ENCODE measurements at places on chromosomes 4 and X.
A peak's percentile ranks its signal among the peaks of the same experiment; 100 is the strongest.

GRCh38 chr4:3091464-3091863, 17.0 kb downstream of the HTT start:
- DNase-seq, result no peak

DNA sequence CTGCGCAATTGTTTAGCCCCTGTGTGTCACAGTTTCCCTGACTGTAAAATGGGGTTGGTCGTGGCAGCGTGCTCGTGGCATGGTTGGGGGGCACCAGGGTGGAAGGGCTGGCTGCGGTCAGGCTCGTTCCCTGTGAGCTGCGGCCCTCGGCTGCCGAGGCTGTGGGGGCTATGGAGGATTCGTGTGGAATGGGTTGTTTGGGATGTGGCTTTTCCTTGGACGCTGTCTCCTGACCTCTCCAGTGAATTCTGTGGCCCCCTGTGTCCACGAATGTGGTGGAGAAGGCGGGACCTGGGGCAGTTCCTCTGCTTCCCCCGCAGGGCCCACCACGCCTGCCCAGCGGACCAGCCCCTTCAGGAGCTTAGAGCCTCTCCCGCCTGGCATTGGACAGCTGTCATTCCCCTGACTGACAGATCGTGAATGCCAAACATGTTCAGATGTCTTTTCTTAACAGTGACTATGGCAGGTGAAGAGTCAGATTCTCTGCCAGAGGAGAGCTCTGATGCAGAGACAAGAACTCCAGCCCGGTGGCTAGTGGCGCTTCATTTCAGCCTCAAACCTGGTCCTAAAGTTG, 17.2 kb upstream of the HGFAC start:
- DNase-seq, result no peak

GRCh38 chr4:39715788-39716187, 17.9 kb downstream of the UBE2K start:
- no peak for DNase-seq

DNA sequence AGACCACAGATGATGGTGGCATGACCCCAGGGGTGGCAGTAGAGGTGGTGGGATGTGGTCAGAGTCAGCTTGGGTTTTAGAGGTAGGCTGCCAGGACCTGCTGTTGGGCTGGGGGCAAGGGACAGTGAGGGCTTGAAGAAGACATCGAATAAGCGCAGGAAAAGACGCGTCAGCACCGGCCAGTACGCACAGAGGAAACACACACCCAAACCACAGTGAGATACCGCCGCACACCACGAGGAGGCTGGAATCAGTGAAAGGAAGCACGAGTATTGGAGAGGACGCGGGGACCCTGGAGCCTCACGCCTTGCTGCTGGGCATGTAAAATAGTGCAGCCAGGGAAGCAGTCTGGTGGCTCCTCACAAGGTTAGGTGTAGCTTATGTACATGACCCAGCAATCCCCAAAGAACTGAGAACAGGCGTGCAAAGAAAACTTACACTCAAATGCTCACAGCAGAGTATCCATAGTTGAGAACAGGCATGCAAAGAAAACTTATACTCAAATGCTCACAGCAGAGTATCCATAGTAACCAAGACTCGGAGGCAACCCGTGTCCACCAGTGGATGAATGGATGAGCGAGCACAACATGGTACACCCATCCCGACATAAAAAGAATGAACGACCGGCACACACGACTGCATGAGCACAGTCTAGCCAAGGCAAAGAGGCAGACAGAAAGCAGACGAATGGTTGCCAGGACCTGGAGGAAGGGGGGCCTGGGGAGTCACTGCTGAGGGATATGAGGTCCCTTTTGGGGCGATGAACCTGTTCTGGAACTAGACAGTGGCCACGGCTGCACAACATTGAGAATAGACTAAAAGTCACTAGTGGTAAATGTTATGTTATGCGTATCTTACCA, 13.3 kb downstream of the PDZD4 start:
- peak; percentile 14 for DNase-seq

- DNase-seq, result peak; percentile 37
Observed at GRCh38 chrX:65528705-65529340, 5.8 kb downstream of the LAS1L start.

DNA sequence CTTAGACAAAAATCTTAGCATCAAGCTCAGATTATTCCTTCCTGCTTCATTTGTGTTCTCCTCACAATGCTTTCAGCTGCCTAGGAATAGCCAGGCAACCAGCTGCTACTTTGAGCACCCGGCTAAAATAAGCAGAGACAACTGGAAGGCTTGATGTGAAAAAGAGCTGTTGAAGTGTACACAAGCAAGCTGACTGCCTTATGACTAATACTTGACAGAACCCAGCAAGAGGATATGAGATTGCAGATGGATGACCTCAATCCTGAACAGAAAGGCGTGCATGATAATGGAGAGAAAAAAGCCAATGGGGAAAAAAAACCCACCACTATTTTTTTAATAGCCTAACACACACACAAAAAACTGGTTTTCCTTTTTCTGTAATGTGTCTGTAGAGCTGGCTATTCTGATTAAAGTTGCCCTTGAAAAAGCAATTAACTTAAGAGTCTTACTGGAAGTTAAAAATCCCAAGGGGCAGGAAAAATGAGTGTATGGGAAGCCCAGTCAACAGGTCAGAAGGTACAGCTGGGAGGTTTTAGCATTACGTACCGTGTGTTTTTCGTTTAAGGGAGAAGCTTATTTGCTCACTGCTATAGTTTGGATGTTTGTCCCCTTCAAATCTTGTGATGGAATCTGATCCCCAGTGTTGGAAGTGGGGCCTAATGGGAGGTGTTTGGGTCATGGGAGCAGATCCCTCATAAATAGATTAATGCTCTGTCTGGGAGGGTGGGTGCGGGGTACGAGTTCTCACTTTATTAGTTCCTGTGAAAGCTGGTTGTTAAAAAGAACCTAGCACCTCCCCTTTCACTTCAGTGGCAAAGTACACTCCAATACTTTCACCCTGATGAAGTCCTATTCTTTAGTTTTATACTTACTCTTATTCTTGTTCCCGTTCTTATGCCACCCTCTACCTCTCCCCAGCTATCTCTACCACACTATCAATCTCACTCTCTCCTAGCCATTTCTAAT, 37.1 kb upstream of the HERC6 start:
- DNase-seq, result no peak

- DNase-seq, result no peak
Observed at GRCh38 chr4:150130933-150131332, 52.7 kb downstream of the DCLK2 start.

DNA sequence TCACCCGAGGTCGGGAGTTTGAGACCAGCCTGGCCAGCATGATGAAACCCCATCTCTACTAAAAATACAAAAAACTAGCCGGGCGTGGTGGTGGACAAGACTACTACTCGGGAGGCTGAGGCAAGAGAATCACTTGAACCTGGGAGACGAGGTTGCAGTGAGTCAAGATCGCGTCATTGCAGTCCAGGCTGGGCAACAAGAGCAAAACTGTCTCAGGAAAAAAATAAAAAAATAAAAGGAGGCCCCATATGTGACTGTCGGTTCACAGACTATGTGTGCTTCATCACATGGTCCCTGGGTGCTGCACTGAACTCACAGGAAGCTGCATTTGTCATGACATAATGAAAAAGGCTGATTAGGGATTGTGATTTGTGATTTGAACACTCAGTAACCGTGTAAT, 6.4 kb downstream of the TRIML1 start:
- DNase-seq, result no peak

GRCh38 chr4:39467464-39467863, 8.6 kb downstream of the LIAS start:
- no peak for DNase-seq

DNA sequence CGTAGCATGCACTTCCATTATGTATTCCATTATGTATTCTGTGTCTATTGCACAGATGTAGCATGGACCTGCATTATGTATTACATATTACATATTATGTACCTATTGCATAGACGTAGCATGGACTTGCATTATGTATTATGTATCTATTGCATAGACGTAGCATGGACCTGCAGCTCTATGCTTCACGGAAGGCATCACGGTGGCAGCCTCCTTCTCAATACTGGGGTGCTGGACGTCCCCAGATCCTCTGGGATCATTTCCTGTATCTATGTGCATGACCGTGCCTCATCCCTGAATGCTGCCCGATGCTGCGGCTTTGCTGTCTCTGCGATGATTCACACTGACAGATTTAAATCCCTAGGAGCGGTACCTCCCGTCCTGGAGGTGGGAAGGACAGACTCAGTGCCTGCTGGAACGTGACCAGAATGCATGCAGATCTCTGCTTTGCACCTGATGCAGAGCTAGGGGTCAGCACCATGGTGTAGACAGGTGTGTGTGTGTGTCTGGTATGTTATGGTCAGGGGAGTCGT, 317.5 kb downstream of the DHRSX start:
- no peak for DNase-seq

GRCh38 chr4:108794136-108794535, 31.3 kb upstream of the ETNPPL start:
- no peak for DNase-seq

DNA sequence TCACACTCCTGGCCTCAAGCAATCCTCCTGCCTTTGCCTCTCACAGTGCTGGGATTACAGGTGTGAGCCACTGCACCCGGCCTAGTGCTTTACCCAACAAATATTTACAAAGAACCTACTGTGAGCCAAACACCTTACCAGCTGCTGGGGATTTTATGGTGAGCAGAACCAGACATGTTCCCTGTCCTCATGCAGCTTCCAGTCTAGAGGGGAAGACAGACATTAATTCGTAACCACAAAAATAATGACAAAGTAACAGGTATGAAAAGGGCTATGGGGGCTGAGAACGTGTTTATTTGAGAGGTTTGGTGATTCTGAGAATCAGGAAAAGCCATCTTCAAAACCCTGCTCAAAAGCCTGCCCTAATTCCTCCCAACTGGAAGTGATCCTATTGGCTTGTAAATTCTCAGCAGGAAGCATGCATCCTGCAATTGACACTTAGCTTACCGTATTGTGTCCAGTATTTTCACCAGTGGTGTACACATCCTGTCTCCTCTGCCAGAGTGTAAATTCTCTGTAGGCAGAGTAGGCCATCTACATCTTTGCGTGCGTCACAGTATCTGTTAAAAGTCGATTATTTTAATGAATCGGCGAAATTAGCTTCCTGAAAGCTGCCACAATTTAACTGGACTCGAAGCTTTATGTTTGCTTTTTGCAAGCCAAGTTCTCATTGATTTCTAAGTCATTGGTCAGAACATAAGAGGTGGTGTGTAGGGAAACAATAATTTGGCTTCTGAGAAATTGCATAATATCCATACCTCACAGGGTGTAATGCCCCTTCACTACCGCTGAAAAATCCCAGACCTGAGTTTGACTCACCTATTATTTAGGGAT, 67.0 kb downstream of the TMEM156 start:
- DNase-seq, result no peak

DNA sequence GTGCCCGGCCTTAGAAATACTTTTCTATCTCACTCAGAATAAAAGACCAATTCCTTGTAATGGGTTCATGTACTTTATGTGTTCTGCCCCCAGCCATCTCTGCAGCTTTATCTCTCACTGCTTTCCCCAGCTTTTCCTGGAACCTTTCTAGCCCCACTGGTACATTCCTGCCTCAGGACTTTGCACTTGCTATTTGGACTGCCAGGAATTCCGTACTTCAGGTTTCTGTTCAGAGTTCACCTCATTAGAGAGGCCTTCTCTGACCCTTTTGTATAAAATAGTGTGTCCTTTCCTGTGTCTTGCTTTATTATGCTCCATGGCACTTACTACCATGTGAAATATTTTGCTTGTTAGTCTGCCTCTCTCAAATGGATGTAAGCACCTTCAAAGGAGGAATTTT, 112.5 kb downstream of the PDLIM5 start:
- DNase-seq, result no peak

GRCh38 chr4:48578132-48578968, 88.3 kb downstream of the ZAR1 start:
- DNase-seq, result peak; percentile 89

DNA sequence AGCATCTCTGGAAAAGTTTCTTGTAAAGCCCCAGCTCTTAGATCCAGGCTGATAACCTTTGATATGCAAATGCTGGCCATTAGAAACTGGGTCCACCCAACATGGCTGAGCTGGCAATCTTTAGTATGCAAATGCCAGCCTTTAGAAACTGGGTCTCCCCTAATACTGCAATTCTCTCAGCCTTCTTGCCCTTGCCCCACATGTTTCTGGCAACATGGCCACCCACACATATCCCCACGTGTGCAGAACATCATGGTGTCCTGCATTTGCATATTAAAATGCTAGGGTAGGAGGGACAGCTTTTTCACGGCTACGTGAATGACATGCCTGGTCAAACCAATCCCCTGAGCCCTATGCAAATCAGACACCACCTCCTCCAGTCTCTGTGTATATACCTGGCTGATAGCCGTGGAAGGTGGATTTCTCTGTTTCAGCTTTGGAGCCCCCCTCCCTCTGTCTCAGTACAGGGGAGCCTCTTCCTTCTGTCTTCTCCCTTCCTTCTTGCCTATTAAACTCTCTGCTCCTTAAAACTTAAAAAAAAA, 344.0 kb upstream of the NWD2 start:
- DNase-seq, result no peak

DNA sequence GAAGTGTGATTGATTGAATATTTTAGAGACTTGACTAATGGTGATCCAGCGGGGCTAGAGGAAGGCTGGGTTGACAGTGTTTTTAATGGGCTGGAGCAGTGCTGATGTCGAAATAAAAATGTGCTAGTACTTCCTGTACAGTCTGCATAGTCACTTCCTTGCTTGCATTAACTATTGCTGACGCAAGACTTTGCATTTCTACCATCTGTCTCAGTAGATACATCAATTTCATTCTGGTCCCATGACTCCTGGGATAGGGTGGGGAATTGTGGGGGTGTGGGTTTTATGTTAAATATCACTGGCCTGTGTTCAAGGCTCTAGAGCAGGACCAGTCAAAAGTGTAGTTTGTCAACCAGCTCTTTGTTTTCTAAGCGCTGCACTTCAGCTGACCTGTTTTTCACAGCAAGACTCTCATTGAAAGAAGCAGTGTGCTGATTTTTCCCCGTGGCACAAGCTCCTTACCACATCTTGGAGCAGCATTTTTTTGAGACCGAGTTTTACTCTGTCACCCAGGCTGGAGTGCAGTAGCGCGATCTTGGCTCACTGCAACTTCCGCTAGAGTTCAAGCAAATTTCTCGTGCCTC, 35.2 kb upstream of the PHEX start:
- DNase-seq, result peak; percentile 67

- peak; percentile 11 for DNase-seq
Observed at GRCh38 chrX:107825698-107826237, at the start of gene MID2. Gene MID2 (plus strand): TSS chrX:107825866. CDS start chrX:107826427, 561 bp downstream.

DNA sequence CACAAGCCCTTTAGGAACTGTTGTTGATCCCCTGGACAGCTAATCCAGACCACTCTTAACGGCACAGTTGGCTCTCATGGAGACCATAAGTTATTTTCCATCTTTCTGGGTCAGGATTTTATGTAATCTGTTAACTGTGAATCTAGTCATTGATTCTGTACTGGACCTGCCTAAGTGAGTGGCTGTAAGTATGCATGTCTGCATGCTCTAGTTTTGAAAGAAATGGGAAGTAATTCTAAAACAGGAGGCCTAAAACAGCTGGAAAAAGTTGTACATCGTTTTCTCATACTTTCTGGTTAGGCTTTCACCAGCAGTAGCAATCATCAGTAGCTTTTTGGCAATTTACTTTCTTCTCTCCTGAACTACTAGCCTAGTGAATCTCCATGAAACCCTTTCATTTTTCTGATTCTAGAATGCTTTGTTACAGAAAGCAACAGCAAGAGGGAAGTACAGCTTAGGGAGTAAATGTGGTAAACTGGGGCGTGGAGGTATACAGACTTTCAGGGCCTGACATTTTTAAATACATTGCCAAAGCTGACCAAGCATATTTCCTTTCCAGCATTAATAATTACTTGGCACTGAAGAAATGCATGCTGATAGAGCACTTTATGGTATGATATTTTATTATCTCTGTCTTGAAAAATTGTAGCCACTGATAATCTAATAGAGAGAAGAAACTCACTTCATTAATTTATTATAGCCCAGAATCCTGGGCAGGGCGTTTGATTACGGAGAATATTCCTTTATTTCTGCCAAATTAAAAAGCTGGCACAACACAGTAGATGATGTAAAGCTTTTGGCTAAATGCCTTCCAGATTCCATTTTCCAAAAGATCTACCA, 202.7 kb downstream of the BANK1 start:
- peak; percentile 17 for DNase-seq
